ENCODE measurements at places on chromosomes 13 and 19.

DNA sequence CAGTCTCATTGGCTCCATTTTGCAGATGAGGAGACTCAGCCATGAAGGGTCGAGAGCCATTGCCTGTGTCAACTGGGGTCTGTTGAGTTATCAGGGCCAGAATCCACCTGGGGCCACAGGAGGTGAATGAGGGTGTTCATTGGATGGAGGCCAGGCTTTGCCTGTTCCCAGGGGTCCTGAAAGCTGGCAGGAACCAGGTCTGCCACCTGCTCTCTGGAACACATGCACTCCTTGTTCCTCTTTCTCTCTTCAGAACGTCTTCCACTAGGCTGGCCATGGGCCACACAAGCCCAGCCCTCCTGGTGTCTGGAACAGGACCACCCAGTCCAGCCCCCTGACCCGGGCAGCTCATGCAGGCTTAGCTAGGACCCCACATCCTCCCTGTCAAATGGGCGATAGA lies 21.1 kb downstream of the PPP1R37 start:
- DNase-seq = no peak

GRCh38 chr13:27971236-27971645 lies 2.1 kb upstream of the CDX2 start:
- no peak for DNase-seq

DNA sequence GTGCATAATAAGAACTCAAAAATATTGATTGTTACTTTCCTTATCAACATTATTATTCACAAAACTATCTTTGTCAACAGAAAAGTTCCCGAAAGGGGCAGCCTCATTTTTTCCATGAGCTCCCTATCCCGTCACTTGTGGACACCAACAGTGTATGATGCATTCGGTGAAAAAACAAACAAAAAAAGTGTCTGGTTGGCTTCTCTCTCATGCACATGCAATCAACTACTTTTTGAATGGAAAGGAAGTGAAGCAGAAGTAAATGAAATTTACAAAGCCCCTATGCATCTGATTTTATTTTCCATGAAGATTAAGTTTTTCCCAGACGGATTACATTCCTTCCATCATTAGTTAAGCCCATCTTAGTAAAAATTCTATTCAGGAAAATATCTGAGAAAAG lies 526.9 kb downstream of the RFC3 start:
- no peak for DNase-seq

GRCh38 chr19:49786376-49786820 lies 19.6 kb downstream of the AP2A1 start:
- DNase-seq = peak; percentile 23

GRCh38 chr13:81012031-81012430 lies 671.1 kb upstream of the SPRY2 start:
- no peak for DNase-seq

DNA sequence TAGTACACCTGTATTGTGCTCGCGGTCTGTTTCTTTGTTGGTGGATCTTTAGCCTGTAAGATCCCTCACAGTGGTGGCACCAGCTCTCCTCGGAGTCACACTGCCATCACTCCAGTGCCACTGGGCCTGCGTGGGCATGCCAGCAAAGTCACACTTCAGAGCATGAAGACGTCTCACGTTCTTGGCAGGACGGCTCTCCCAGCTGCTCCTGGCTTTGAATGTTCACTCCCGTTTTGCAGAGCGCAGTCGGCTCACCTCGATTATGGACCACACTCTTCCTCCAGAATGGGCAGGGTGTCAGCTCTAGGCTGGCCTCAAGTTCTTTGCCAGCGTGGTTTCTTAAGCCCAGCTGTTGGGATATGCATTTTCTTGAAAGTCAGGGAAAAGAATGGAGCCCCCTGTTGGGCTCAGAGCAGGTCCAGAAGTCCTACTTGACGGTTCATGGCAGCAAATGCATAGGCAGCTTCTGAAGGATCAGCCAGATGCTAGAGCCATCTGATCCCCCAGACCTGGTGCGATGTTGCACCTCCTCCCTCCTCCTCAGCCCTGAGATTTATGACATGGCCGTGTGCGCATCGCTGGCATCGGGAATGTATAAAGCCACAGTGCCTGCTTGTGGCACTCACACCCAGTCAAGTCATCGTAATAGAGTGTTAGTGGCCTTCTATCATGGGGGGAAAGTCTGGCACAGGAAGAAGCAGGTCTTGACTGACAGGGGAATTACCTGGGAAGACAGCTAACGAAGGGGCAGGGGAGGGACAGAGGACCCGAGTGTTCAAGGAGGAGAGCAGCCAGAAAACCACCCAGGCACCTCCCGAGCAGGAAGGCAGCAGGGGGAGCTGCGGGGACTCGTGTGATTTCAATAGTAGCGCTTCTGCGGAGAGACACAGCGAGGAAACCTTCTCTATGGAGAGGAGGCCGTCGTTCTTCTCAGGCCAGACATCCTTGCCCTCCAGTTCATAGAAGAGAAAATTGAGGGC lies 40.2 kb upstream of the NPAS1 start:
- DNase-seq = no peak

DNA sequence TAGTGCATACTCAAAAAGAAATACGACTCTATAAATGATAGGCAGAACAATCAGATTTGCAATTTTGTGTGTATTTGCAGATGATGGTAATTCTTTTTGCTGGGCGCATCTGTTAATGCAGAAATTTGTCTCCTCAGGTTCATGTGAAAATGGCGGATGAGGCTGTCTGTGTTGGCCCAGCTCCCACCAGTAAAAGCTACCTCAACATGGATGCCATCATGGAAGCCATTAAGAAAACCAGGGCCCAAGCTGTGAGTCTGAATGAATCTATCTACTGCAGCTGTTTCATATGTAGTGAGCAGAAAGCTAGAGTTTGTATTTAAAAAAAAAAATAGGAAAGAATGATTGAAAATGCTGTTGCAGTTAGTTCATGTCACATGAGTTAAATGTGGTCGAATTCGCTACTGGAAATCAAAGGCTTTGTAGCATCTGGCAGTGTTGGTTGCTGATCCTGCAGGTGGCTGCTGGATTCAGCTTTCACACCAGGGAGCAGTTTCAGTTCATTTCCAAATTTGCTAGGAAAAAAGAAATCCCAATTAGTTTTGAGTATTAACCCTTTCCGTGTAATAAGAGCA lies 66.0 kb downstream of the PCCA start:
- no peak for DNase-seq

GRCh38 chr19:12913011-12913561 lies 6.0 kb downstream of the SYCE2 start:
- DNase-seq = no peak

DNA sequence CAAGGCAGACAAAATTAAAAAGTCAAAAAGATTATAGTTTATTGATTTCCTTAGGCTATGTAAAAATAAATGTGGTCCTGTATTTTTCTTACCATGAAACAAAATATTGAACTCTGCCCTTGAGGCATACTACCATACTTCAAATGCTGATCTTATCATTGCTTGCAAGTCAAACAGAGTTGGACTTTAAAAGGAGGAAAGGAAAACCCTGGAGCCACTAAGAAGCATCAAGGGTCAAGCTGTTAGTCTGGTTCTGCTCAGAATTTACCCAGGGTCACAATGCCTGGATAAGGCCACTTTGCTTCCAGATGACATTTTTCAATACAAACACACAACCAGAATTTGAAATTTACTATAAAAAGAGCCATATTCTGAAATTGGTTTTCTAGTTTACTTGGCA lies 2.2 kb upstream of the FREM2 start:
- DNase-seq = no peak

DNA sequence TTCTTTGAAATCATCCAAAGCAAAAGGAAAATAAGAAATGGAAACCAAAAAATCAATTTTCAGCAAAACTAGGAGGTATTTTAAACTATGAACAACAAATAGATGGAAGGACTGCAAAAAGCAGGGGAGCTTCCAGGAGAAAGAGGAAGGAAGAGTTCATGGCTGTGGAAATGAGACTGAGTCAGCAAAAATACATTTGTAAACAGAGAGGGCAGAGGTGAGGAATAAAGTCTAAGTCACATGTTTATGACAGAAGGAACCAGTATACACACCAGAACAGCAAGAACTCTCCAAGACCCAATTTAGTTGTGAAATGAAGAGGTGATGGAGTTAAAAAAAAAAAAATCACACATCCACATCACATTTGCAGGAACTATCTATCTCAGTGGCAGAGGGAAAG lies 69.6 kb downstream of the RNASEH2B start:
- DNase-seq = no peak

GRCh38 chr13:96785986-96786385 lies 208.3 kb downstream of the OXGR1 start:
- no peak for DNase-seq

DNA sequence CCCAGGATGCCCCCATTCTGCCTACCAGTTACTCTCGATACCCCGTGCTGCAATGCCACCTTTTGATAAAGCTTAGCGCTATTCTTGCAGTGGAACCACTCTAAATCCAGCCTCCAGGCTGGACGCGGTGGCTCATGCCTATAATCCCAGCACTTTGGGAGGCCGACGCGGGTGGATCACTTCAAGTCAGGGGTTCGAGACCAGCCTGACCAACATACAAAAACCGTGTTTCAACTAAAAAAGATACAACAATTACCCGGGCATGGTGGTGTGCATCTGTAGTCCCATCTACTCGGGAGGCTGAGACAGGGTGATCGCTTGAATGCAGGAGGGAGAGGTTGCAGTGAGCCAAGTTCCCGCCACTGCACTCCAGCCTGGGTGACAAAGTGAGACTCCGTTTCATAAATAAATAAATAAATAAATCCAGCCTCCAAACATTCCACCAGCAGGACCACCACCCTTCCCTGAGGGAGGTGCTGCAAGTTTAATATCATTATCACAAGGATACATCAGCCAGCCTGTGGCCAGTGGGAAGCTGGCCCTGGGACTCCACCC lies 27.7 kb downstream of the CYP2B6 start:
- DNase-seq = no peak

DNA sequence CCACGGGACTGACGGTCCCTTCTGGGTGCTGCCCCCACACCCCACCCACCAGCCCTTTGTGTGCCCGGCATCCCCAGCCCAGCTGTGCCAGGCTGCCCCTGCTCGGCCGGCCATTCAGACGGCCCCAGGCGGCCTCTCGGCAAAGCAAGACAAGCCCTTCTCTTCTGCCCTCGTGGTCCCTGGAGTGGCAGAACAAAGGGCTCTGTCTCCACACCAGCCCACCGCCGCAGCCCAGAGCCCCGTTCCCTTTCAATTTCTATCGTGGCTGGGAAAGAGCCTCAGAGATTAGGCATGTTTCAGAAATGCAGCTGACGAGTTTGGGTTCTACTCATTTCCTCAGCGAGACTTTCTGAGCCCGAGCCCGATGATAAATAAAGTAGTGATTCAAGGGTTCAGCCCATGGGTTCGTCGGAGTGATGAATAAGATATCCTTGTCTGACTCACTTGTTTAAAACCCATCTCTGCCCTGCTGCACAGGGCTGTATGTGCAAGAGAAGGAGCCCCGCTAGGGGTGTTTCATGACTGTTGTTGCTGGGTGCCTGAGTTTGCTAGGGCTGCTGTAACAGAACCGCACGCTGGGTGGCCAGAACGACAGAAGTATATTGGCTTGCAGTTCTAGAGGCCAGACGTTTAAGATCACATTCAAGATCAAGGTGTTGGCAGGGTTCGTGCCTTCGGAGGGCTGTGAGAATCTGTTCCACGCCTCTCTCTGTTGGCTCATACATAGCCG lies 4.3 kb downstream of the MYO9B start:
- peak; percentile 99 for DNase-seq

GRCh38 chr13:66644855-66645460 lies 585.2 kb downstream of the PCDH9 start:
- no peak for DNase-seq

- DNase-seq = peak; percentile 90
Observed at GRCh38 chr13:97627566-97627965, 193.6 kb downstream of the RAP2A start.

DNA sequence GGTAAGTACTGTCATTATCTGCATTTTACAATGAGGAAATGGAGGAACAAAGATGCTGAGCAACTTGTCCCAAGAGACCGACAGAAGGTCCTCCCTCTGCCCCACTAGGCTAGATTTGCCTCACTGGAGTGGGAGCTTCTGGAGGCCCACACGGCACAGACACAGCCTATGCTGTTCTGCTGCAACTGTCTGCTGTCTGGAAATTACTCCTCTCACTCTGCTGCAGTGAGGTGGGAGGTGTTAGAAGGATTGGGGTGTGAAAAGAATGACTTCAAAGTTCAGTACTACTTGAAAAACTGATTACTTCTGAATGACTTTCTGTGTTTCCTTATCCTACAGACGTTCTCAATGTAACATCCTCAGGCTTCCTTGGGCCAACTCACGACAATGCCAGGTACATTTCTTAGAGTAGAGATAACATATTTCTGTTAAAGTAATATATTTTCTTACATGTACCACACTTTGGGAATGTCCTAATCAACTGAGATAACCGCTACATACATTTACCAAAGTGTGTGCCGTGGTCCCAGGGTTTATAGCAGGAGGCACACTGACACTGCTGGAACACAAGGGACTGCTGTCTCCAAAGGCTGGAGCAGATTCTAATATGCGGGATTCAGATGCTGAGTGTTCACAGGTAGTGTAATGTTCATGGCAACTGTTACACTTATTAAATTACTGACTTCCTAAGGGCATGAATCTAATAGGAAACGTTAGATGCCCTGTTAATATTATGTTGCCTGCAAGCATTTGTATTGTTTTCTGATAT lies 53.5 kb upstream of the WASF3 start:
- DNase-seq = no peak

DNA sequence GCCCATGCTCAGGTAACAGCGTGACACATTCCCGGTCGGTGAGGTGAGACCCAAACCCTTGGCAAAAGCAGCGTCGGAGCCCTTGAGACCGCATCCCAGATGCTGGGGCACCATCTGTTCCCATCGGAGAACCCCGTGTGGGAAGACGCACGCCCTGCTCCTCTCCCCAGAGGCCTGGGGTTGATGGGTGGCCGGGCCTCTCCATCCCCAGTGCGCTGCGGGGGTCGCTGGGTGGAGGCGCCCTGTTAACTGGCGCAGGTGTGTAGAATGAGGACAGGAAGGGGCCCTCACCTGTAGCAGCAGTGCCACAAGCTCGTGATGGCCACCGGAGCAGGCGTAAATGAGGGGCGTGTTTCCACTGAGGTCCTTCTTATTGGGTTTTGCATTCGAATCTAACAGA lies 24.6 kb downstream of the PDCD5 start:
- no peak for DNase-seq

- no peak for DNase-seq
Observed at GRCh38 chr13:28548872-28549271, 53.9 kb upstream of the FLT1 start.

- no peak for DNase-seq
Observed at GRCh38 chr13:46595136-46595884, 42.3 kb downstream of the LRCH1 start.

GRCh38 chr19:5157186-5157585 lies 183.4 kb downstream of the PTPRS start:
- no peak for DNase-seq

GRCh38 chr19:10086591-10087192 lies 575 bp downstream of the SHFL start:
- no peak for DNase-seq

- DNase-seq = no peak
Observed at GRCh38 chr19:23262920-23263319, 12.7 kb upstream of the ZNF724 start.

- DNase-seq = no peak
Observed at GRCh38 chr13:114077099-114077932, 55.1 kb downstream of the RASA3 start.

DNA sequence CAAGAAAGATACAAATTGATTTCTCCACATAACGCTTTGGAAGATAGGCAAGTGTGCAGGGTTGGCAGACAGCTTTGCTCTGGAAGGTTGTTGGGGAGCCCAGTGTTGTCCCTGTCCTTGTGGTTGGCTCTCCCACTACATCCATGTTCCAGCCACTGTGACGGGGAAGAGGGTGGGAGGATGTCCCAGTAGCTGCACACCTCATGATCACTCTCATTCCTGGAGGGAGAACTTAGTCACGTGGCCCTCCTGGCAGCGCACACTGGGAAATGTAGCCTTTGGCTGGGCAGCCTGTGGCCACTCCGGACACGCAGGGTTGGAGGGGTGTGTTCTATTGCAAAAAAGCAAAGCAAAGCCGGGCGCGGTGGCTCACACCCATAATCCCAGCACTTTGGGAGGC lies 9.9 kb downstream of the POLD1 start:
- no peak for DNase-seq

All from brain microvascular endothelial cell (primary cell).